ENCODE measurements at places on chromosomes 3 and 15. TPM values are rescaled to one million over a fixed set of nuclear protein-coding genes. Genes with fewer than 3 reads are reported as not detected.
A peak's percentile ranks its signal among the peaks of the same experiment; 100 is the strongest.

Gene COL8A1
- 14.2 TPM for total RNA-seq

Gene CLDN16
- total RNA-seq = 0.60 TPM

Gene TNFSF10
- total RNA-seq = 15.3 TPM

Gene KIF23
- total RNA-seq = 2.4 TPM

Gene GPR62
- not detected for total RNA-seq

Gene RBMS3
- total RNA-seq = 54.2 TPM

Gene SEMA7A
- total RNA-seq = 3.4 TPM

Gene CPA3
- 1.1 TPM for total RNA-seq

Gene GPR149
- total RNA-seq = not detected

Gene GSK3B
- 35.1 TPM for total RNA-seq

Gene SERINC4
- total RNA-seq = not detected

Gene UPK1B
- total RNA-seq = not detected

- DNase-seq = no peak
- H3K4me1 ChIP-seq = no peaks in the 10 kb centered on the region
- H3K4me3 ChIP-seq = no peak overlapping the region
- H3K27ac ChIP-seq = no peak overlapping the region
These were observed 170.6 kb downstream of the TJP1 start for GRCh38 chr15:29651476-29652233.

DNA sequence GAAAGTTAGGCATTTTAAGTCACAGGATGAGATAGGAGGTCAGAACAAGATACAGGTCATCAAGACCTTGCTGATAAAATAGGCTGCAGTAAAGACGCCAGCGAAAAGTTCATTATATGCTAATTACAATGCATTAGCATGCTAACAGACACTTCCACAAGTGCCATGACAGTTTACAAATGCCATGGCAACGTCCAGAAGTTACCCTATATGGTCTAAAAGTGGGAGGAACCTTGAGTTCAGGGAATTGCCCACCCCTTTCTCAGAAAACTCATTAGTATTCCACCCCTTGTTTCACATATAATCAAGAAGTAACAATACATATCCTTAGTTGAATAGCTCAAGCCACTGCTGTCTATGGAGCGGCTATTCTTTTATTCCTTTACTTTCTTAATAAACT is 92.7 kb upstream of the PLXND1 start:
- no peaks in the 10 kb centered on the region for H3K27me3 ChIP-seq
- no peaks in the 10 kb centered on the region for H3K36me3 ChIP-seq
- H3K27ac ChIP-seq = peak overlapping the region; percentile 10
- peaks cover 16% of the 10 kb centered on the region for H3K4me1 ChIP-seq

GRCh38 chr3:177589911-177590381 is 392.7 kb upstream of the TBL1XR1 start:
- H3K4me3 ChIP-seq = no peak overlapping the region
- peak overlapping the region; percentile 45 for H3K27ac ChIP-seq
- DNase-seq = peak; percentile 27
- H3K36me3 ChIP-seq = no peaks in the 10 kb centered on the region
- H3K27me3 ChIP-seq = no peaks in the 10 kb centered on the region

- H3K27ac ChIP-seq = no peak overlapping the region
- H3K36me3 ChIP-seq = no peaks in the 10 kb centered on the region
- no peak overlapping the region for H3K4me3 ChIP-seq
- no peaks in the 10 kb centered on the region for H3K27me3 ChIP-seq
- no peak for DNase-seq
- peaks cover 31% of the 10 kb centered on the region for H3K4me1 ChIP-seq
These were observed 56.0 kb upstream of the SLC4A7 start for GRCh38 chr3:27540231-27540630.

DNA sequence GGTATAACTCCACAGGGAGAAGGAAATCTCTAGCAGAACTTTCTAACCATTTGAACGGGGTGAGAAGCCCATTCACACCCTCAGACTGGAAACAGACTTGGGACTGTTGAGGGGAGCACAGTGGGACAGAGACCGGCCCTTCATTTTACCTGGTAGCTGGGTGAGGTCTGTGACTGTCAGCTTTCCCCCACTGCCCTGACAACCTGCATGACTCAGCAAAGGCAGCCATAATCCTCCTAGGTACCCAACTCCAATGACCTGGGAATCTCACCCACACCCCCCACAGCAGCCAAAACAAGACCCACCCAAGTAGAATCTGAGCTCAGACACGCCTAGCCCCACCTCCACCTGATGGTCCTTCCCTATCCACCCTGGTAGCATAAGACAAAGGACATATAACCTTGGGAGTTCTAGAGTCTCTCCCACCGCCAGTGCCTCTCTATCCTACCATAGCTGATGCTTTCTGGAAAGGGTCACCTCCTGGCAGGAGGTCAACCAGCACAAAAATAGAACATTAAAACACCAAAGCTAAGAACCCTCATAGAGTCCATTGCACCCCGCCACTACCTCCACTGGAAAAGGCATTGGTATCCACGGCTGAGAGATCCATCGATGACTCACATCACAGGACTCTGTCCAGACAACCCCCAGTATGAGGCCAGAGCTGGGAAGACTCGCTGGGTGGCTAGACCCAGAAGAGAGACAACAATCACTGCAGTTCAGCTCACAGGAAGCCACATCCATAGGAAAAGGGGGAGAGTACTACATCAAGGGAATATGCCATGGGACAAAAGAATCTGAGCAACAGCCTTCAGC is 28.0 kb downstream of the SENP7 start:
- DNase-seq = no peak
- H3K36me3 ChIP-seq = no peaks in the 10 kb centered on the region
- no peaks in the 10 kb centered on the region for H3K27me3 ChIP-seq

GRCh38 chr15:57282686-57283085 is 93.6 kb upstream of the CGNL1 start:
- no peak overlapping the region for H3K27ac ChIP-seq
- H3K36me3 ChIP-seq = no peaks in the 10 kb centered on the region
- no peak overlapping the region for H3K4me3 ChIP-seq
- no peaks in the 10 kb centered on the region for H3K27me3 ChIP-seq

GRCh38 chr3:178063461-178063860 is 472.8 kb upstream of the KCNMB2 start:
- H3K27me3 ChIP-seq = no peaks in the 10 kb centered on the region
- H3K27ac ChIP-seq = no peak overlapping the region
- no peak for DNase-seq
- no peaks in the 10 kb centered on the region for H3K36me3 ChIP-seq

DNA sequence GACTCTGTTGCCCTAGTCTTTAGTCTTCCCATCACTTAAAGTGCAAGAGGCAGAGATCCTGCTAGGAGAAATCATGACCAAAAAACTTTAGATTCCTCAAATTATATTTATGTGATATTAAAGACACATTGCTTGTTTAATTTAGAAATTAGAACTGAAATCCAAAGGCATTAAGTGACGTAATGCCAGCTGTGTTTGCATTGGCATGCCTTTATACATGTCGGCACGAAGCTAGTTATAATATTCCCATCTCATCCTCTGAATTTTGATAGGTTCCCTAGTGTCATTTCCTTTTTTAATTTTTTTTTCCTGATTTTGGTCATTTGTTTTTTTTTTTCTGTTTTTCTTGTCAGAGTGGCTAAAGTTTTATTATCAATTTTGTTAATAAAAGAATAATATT is 203.5 kb upstream of the ZBTB20 start:
- H3K36me3 ChIP-seq = no peaks in the 10 kb centered on the region
- no peak overlapping the region for H3K27ac ChIP-seq
- no peak overlapping the region for H3K4me3 ChIP-seq

- no peaks in the 10 kb centered on the region for H3K27me3 ChIP-seq
- no peak overlapping the region for H3K27ac ChIP-seq
- peaks cover 16% of the 10 kb centered on the region for H3K4me1 ChIP-seq
- no peak for DNase-seq
These were observed 15.1 kb downstream of the U2SURP start for GRCh38 chr3:143016321-143016972.

DNA sequence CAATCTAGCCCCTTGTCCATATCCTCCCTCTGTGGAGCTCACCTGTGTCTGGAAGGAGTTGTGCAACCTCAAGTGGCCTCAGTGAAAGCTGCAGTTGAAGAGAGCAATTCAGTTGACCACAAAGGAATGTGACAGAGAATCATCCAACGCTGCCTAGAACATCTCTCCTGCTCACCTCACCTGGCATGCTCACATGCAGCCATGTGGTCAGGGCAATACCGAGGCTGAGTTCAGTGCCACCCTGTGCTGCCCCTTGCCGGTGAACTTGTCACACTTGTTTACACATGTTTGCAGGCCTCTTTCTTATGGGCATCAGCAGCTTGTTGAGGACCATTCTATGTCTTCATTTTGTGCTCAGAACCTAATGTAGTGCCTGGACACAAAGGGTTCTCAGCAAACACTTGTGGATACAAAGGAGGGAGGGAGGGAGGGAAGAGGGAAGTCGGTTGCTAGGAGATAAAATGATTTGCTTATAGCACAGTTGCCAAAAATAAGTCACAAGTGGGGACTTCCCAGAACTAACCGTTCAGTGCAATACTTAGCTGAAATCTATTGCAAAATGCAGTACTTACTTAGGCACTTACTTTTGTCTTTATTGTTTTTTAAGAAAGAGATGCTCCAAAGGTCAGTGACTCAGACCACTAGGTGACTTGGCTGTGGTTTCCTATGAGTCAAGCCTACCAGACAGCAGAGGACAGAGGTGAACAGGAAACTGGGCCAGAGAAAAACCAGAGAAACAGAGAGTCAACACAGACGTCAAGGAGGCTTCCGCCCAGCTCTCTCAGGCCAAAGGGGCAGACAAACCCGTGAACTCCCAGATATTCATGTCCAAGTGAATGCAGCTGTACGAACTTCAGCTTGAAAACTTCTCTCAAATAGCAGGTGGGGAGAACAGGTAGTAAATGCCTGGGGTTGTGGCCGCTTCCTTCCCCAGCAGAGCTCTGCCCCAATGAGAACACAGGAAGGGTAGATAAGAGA is 227.8 kb upstream of the CTNNB1 start:
- H3K27ac ChIP-seq = peak overlapping the region; percentile 4
- peaks cover 25% of the 10 kb centered on the region for H3K4me1 ChIP-seq
- DNase-seq = peak; percentile 92
- H3K36me3 ChIP-seq = no peaks in the 10 kb centered on the region
- H3K27me3 ChIP-seq = no peaks in the 10 kb centered on the region

DNA sequence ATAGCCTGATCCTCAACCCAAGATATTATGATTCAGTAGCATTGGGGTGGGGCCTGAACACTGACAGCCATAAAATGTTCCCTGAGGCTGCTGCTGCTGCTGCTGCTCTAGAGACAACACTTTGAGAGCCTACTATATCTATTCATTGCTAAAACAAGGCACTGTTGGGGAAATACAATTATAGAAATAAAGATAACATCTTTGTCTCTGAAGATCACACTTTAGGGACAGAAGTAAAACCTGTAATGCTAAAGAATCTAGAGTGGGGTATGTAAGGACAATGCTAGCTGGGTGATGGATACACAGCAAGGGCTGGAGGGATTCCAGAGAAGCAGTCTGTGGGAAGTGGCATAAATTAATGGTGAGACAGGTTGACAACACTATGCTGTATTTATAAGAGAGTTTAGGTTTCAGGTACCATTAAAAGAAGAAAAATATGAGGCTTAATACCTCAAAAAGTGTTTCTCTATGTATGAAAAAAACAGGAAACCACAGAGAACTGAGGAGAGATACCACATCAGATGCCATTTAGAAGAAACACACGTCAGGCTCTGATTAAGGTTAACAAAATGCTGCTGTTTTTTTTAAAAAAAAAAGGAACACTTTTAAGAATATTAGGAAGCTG is 115.9 kb downstream of the CBLB start:
- DNase-seq = no peak
- H3K27me3 ChIP-seq = no peaks in the 10 kb centered on the region
- no peaks in the 10 kb centered on the region for H3K36me3 ChIP-seq

GRCh38 chr15:95549168-95549738 is 781.2 kb upstream of the NR2F2 start:
- H3K27me3 ChIP-seq = no peaks in the 10 kb centered on the region
- H3K4me3 ChIP-seq = no peak overlapping the region
- H3K4me1 ChIP-seq = no peaks in the 10 kb centered on the region
- no peak overlapping the region for H3K27ac ChIP-seq

- no peak overlapping the region for H3K4me3 ChIP-seq
- no peaks in the 10 kb centered on the region for H3K4me1 ChIP-seq
- no peaks in the 10 kb centered on the region for H3K36me3 ChIP-seq
- H3K27me3 ChIP-seq = no peaks in the 10 kb centered on the region
These were observed 71.5 kb upstream of the EIF1B start for GRCh38 chr3:40237889-40238571.

DNA sequence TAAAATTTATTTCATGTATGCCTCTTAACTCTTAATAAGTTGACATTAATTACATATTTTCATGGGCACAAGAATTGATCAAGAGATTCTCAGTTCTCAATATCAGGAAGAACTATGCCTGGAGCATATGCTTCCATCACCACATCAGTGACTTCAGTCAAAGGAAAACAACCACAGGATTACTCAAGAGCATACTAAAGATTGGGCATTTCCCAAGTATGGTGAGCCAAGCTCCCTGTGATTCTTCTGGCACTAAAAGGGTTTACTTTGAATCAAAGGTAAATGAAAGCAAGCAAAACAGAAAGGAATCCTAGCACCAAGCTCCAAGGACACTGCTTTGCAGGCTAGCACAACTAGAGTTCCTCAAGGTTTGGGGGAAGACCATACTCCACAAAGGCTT is 44.6 kb downstream of the FMN1 start:
- no peaks in the 10 kb centered on the region for H3K36me3 ChIP-seq
- no peaks in the 10 kb centered on the region for H3K27me3 ChIP-seq
- no peak overlapping the region for H3K4me3 ChIP-seq
- DNase-seq = no peak
- H3K27ac ChIP-seq = no peak overlapping the region
- H3K4me1 ChIP-seq = no peaks in the 10 kb centered on the region

- H3K27ac ChIP-seq = peak overlapping the region; percentile 93
- no peak overlapping the region for H3K4me3 ChIP-seq
- H3K4me1 ChIP-seq = peaks cover 50% of the 10 kb centered on the region
- H3K36me3 ChIP-seq = peaks cover 21% of the 10 kb centered on the region
- H3K27me3 ChIP-seq = no peaks in the 10 kb centered on the region
- DNase-seq = peak; percentile 57
These were observed 34.6 kb downstream of the SH3BP5 start for GRCh38 chr3:15297608-15298350.

DNA sequence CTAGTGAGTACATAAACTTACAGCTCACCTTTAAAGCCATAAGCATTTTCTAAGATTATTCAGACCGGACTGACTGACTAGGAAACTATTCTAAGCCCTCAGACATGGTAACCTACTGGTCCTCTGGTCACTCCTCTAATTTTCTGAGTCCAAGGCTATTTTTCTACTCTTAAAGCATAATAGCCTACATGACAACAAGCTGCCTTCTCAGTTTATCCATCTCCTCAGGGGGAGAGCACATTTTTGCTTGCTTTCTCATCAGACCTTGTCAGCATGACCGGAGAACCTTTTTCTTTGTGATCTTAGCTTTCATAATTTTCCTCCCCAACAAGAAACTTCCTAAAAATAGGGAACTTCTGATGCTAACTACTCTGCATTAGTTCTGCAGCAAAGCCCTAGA is 38.4 kb downstream of the UBP1 start:
- H3K27me3 ChIP-seq = no peaks in the 10 kb centered on the region
- no peaks in the 10 kb centered on the region for H3K4me1 ChIP-seq
- DNase-seq = no peak
- no peak overlapping the region for H3K4me3 ChIP-seq

All from adrenal gland (tissue), 19 donors.